ENCODE measurements at places on chromosomes 6 and 20. TPM values are rescaled to one million over a fixed set of nuclear protein-coding genes. Genes with fewer than 3 reads are reported as not detected.

- no peak overlapping the region for H3K27ac ChIP-seq
- no peaks in the 10 kb centered on the region for H3K36me3 ChIP-seq
- H3K27me3 ChIP-seq: peaks cover 1% of the 10 kb centered on the region
- no peak overlapping the region for H3K4me3 ChIP-seq
Measured at GRCh38 chr6:53481323-53481722, 63.6 kb downstream of the GCLC start.

DNA sequence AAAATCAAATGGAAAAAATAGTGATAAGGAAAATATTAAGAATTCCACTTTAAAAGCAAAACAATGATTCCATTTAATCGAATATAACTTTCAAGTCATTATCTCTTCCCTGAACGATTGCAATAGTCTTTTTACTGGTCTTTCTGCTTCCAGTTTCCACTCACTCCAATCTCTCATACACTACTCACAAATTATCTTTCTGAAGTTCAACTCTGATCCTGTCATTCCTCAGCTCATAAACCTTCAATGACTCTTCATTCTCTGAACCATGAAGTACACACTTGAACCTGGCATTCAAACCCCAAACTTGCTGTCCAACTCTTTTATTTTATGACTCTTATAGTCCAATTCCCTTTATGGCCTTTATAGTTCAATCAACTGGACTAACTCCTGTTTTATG, 304.1 kb upstream of the TCF21 start:
- no peak overlapping the region for H3K4me3 ChIP-seq
- H3K27me3 ChIP-seq: no peaks in the 10 kb centered on the region
- peaks cover 2% of the 10 kb centered on the region for H3K36me3 ChIP-seq
- DNase-seq: no peak
- peaks cover 3% of the 10 kb centered on the region for H3K4me1 ChIP-seq

MUC21 gene
- total RNA-seq: not detected

TNFRSF6B gene
- 0.79 TPM for total RNA-seq

- DNase-seq: no peak
- no peaks in the 10 kb centered on the region for H3K27me3 ChIP-seq
- peaks cover 12% of the 10 kb centered on the region for H3K4me1 ChIP-seq
- H3K36me3 ChIP-seq: no peaks in the 10 kb centered on the region
- peak overlapping the region; percentile 95 for H3K4me3 ChIP-seq
Measured at GRCh38 chr6:26020329-26021000, 57.9 kb downstream of the TRIM38 start.

- peaks cover 7% of the 10 kb centered on the region for H3K4me1 ChIP-seq
- H3K36me3 ChIP-seq: peaks cover 3% of the 10 kb centered on the region
- DNase-seq: no peak
- no peaks in the 10 kb centered on the region for H3K27me3 ChIP-seq
- H3K4me3 ChIP-seq: no peak overlapping the region
Measured at GRCh38 chr20:51705400-51705799, 62.8 kb downstream of the ATP9A start.

- no peaks in the 10 kb centered on the region for H3K36me3 ChIP-seq
- no peak for DNase-seq
- H3K27ac ChIP-seq: no peak overlapping the region
- peaks cover 4% of the 10 kb centered on the region for H3K4me1 ChIP-seq
- no peaks in the 10 kb centered on the region for H3K27me3 ChIP-seq
Measured at GRCh38 chr6:113846577-113846976, 10.6 kb upstream of the MARCKS start.

DNA sequence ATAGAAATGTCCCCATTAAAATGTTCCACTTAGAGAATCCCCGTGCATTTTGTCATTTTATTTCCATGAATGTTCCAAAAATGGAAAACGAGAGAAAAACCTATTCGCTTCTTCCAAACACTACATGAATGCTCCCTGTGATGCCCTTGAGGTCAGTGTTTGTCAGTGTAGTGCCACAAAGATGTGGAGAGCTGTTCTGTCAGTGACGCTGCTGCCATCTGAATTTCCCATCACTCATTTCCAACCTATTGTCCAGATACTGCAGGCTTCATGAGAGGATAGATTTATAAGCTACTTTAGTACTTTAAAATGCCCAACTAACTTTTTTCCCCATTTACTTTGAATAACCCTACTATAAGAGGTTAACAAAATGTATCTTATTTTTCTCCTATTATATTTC, 335.8 kb downstream of the CDKAL1 start:
- peaks cover 16% of the 10 kb centered on the region for H3K4me1 ChIP-seq
- H3K27ac ChIP-seq: no peak overlapping the region
- no peaks in the 10 kb centered on the region for H3K36me3 ChIP-seq
- no peak overlapping the region for H3K4me3 ChIP-seq
- no peak for DNase-seq

TCEA2 gene
- 57.1 TPM for total RNA-seq

- peaks cover 42% of the 10 kb centered on the region for H3K4me1 ChIP-seq
- DNase-seq: no peak
- H3K27me3 ChIP-seq: peaks cover 16% of the 10 kb centered on the region
- H3K27ac ChIP-seq: peak overlapping the region; percentile 91
- H3K4me3 ChIP-seq: peak overlapping the region; percentile 79
- H3K36me3 ChIP-seq: peaks cover 2% of the 10 kb centered on the region
Measured at GRCh38 chr6:159170999-159171712, 2.0 kb downstream of the FNDC1 start.

SMOC2 gene
- total RNA-seq: 56.3 TPM

MKKS gene
- total RNA-seq: 12.6 TPM

DNA sequence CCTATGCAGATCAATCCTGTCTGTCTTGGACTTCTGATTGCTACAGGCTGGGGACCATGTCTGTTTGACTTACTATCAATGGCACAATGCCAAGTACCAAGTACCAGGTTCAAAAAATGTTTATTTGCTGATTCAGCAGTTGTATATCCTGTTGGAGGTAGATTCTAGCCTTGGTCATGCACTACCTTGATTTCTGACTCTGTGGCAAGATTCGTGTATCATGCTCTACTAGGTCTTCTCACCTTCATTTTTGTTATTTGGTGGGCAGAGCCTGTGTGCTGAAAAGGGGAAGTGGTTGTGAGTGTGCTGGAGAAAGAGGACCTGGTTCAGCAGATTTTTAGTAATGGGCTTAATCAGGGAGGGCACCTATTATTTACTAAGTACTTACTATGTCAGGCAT, 192.4 kb upstream of the MYLIP start:
- H3K27me3 ChIP-seq: no peaks in the 10 kb centered on the region
- no peaks in the 10 kb centered on the region for H3K4me1 ChIP-seq
- H3K27ac ChIP-seq: no peak overlapping the region
- DNase-seq: no peak
- no peaks in the 10 kb centered on the region for H3K36me3 ChIP-seq
- H3K4me3 ChIP-seq: no peak overlapping the region

PLA2G7 gene
- not detected for total RNA-seq

GRCh38 chr6:158262755-158263154, 49.5 kb upstream of the TULP4 start:
- no peak overlapping the region for H3K27ac ChIP-seq
- H3K36me3 ChIP-seq: peaks cover 3% of the 10 kb centered on the region
- peaks cover 10% of the 10 kb centered on the region for H3K4me1 ChIP-seq
- no peak overlapping the region for H3K4me3 ChIP-seq

- H3K4me3 ChIP-seq: no peak overlapping the region
- DNase-seq: no peak
- H3K27me3 ChIP-seq: peaks cover 4% of the 10 kb centered on the region
- no peaks in the 10 kb centered on the region for H3K4me1 ChIP-seq
- peaks cover 2% of the 10 kb centered on the region for H3K36me3 ChIP-seq
Measured at GRCh38 chr6:137181891-137182653, 8.6 kb upstream of the IL22RA2 start.

SPATS1 gene
- not detected for total RNA-seq

- peak; percentile 82 for DNase-seq
- peaks cover 36% of the 10 kb centered on the region for H3K27me3 ChIP-seq
- H3K4me3 ChIP-seq: no peak overlapping the region
- no peaks in the 10 kb centered on the region for H3K4me1 ChIP-seq
Measured at GRCh38 chr20:63084563-63084927, 77.8 kb upstream of the BHLHE23 start.

- DNase-seq: no peak
- H3K4me3 ChIP-seq: no peak overlapping the region
- no peaks in the 10 kb centered on the region for H3K36me3 ChIP-seq
- no peak overlapping the region for H3K27ac ChIP-seq
- no peaks in the 10 kb centered on the region for H3K4me1 ChIP-seq
Measured at GRCh38 chr6:69631552-69632346, 165.1 kb downstream of the LMBRD1 start.

GRCh38 chr20:64006902-64007301, 26.0 kb downstream of the PRPF6 start:
- peaks cover 30% of the 10 kb centered on the region for H3K36me3 ChIP-seq
- no peak overlapping the region for H3K4me3 ChIP-seq
- H3K4me1 ChIP-seq: no peaks in the 10 kb centered on the region
- no peaks in the 10 kb centered on the region for H3K27me3 ChIP-seq
- H3K27ac ChIP-seq: no peak overlapping the region
- DNase-seq: no peak

RBPJL gene
- total RNA-seq: not detected

DNA sequence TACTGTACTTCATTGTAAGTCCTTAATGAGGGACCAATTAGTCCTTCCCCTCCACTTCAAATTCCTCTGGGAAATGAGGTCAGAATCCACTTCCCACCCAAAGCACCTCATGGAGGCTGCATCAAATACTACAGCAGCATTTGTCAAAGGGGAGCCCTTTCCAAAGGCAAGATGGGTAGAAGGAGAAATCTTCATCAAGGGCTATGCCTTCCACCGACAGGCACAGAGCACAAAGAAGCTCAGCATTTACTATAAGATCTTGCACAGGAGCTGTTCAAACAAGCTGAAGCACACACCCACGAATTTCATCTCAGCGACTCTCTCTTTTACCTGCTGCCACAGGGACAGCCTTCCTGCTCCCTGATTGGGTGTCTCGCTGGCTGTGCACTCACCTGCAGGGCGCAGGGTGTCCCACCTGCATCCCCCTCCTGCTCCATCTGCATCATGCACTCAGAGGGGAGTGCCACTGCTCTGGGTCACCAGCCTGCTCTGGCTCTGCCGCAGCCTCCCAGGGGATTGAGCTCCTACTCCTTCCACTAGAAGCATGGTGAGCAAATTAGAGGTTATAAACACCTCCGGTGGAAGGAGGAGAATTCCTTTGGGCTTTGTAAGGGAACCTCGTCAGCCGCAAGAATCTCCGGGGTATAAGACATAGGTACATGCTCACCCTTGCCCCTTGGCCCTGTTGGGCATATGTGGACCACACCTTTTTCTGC, 164.5 kb downstream of the ATXN1 start:
- no peaks in the 10 kb centered on the region for H3K27me3 ChIP-seq
- H3K27ac ChIP-seq: no peak overlapping the region
- H3K4me3 ChIP-seq: no peak overlapping the region
- DNase-seq: no peak
- no peaks in the 10 kb centered on the region for H3K4me1 ChIP-seq

MEI4 gene
- not detected for total RNA-seq

DNA sequence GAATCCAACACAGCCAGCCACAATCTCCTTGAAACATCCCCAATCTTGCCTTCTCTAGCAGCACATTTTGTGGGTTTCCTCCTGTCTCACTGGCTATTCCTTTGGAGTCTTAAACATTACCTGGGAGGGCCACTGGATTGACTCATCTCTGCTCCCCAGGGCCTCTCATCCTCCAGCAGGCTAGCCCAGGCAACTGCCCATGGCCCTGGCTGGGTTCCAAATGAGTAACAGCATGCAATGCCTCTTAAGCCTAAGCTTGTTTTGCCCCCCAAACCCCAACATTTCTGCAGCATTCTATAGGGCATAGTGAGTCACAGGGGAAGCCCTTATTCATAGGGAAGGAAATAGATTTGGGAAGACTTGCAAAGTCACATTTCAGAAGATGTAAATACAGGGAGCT, 204.9 kb downstream of the FOXA2 start:
- no peaks in the 10 kb centered on the region for H3K36me3 ChIP-seq
- peaks cover 7% of the 10 kb centered on the region for H3K4me1 ChIP-seq
- no peak overlapping the region for H3K4me3 ChIP-seq
- no peak overlapping the region for H3K27ac ChIP-seq
- no peaks in the 10 kb centered on the region for H3K27me3 ChIP-seq
- DNase-seq: no peak

GRCh38 chr6:158143700-158144099, 24.4 kb downstream of the SERAC1 start:
- no peak overlapping the region for H3K27ac ChIP-seq
- peaks cover 7% of the 10 kb centered on the region for H3K4me1 ChIP-seq
- H3K27me3 ChIP-seq: no peaks in the 10 kb centered on the region
- DNase-seq: no peak
- H3K36me3 ChIP-seq: peaks cover 35% of the 10 kb centered on the region

DNA sequence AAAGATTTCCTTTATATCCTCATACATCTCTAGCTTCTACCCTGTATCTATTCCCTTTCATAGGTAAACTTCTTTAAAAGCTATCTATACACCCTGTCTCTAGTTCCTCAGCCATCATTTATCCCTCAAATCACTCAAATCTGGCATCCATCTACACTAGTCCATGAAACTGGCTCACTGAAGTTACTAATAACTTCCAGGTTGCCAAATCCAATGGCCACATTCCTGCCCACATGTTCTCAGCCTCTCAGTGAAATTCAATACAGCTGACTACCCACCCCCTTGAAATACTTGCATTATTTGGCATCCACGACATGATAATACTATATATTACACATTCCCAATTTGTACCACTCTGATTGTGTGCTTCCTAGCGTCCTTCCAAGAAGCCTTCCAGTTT, 8.7 kb downstream of the REPS1 start:
- H3K27me3 ChIP-seq: no peaks in the 10 kb centered on the region
- no peaks in the 10 kb centered on the region for H3K36me3 ChIP-seq
- peak overlapping the region; percentile 52 for H3K27ac ChIP-seq

RAET1L gene
- total RNA-seq: not detected

DNA sequence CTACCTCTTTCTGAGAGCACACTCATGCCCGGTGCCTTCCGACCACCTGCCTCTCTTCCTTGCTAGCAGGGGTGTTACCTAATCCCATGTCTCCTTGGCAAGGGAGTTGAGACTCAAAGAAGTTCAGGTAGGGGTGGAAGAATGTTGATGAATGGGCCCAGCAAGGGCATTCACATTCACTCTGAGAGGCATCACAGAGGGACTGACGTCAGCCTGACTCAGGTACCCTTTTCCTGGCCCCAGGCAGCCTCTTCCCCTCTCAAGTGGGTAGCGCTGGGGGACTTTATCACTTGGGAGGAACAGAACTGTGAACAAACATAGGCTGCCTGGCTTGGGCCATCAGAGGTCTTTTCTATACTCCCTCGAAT, 35.3 kb downstream of the HM13 start:
- H3K36me3 ChIP-seq: peaks cover 53% of the 10 kb centered on the region
- peaks cover 30% of the 10 kb centered on the region for H3K4me1 ChIP-seq
- DNase-seq: no peak
- no peak overlapping the region for H3K27ac ChIP-seq
- no peak overlapping the region for H3K4me3 ChIP-seq
